ENCODE measurements at places on chromosomes 5 and 9. TPM values are rescaled to one million over a fixed set of nuclear protein-coding genes. Genes with fewer than 3 reads are reported as not detected.

SKP1 gene
- 286 TPM for total RNA-seq

TAL2 gene
- not detected for total RNA-seq

HACD4 gene
- total RNA-seq = 1.9 TPM

SPATA31A3 gene
- not detected for total RNA-seq

BTNL3 gene
- not detected for total RNA-seq

CD72 gene
- 9.8 TPM for total RNA-seq

ESM1 gene
- 0.45 TPM for total RNA-seq

SPATA31D3 gene
- not detected for total RNA-seq

PCDHB5 gene
- total RNA-seq = not detected

GPR150 gene
- total RNA-seq = 0.82 TPM

CDH9 gene
- not detected for total RNA-seq

FBN2 gene
- total RNA-seq = not detected

RNF38 gene
- total RNA-seq = 24.9 TPM

OSMR gene
- total RNA-seq = 0.10 TPM

PROB1 gene
- total RNA-seq = 3.8 TPM

IL31RA gene
- total RNA-seq = 0.29 TPM

ARL15 gene
- total RNA-seq = 5.5 TPM

OSTF1 gene
- total RNA-seq = 151 TPM

LHX2 gene
- not detected for total RNA-seq

ARL14EPL gene
- total RNA-seq = not detected

CAVIN4 gene
- total RNA-seq = 0.07 TPM

ATP6V0E1 gene
- 116 TPM for total RNA-seq

RORB gene
- total RNA-seq = 0.02 TPM

FAM193B gene
- 75.4 TPM for total RNA-seq

OR1Q1 gene
- total RNA-seq = not detected

HTR1A gene
- not detected for total RNA-seq

C9 gene
- not detected for total RNA-seq

SEMA6A gene
- total RNA-seq = not detected

ENTREP1 gene
- total RNA-seq = not detected

ORM2 gene
- not detected for total RNA-seq

NPR3 gene
- total RNA-seq = not detected

UBE2QL1 gene
- total RNA-seq = not detected

CCDC152 gene
- total RNA-seq = 6.7 TPM

EPB41L4B gene
- total RNA-seq = 0.21 TPM

ACOT12 gene
- total RNA-seq = not detected

IL4 gene
- total RNA-seq = 6.4 TPM

NDUFS6 gene
- total RNA-seq = 38.9 TPM

RMRP gene
- 10,694 TPM for total RNA-seq

RANBP17 gene
- total RNA-seq = not detected

IFT74 gene
- 11.2 TPM for total RNA-seq

IRX1 gene
- total RNA-seq = not detected
